T-helper 1 cell (primary cell): ENCODE measurements at places on chromosomes 7 and 10.

DNA sequence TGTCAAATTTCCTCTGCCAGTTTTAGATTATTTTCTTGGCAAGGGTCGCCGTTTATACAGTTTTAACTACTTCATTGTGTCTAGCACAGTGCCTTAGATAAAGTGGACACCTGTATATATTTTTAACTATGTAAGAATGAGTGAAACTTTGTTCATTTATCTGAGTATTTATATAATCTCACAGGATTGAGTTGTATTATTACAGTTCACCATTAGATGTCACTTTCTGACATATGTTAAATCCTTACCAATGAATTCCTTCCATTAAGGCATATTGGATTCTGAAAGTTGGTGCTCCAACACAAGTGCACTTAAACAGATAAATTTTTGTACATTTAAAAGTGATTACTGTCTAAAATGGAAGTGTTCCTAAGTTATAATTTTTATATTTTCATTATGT, 43.0 kb downstream of the ZMYND11 start:
- no peak for DNase-seq

- DNase-seq = no peak
Observed at GRCh38 chr10:5479481-5480161, 19.7 kb downstream of the CALML5 start.

- no peak for DNase-seq
Observed at GRCh38 chr7:105229641-105230040, 159.1 kb downstream of the SRPK2 start.

DNA sequence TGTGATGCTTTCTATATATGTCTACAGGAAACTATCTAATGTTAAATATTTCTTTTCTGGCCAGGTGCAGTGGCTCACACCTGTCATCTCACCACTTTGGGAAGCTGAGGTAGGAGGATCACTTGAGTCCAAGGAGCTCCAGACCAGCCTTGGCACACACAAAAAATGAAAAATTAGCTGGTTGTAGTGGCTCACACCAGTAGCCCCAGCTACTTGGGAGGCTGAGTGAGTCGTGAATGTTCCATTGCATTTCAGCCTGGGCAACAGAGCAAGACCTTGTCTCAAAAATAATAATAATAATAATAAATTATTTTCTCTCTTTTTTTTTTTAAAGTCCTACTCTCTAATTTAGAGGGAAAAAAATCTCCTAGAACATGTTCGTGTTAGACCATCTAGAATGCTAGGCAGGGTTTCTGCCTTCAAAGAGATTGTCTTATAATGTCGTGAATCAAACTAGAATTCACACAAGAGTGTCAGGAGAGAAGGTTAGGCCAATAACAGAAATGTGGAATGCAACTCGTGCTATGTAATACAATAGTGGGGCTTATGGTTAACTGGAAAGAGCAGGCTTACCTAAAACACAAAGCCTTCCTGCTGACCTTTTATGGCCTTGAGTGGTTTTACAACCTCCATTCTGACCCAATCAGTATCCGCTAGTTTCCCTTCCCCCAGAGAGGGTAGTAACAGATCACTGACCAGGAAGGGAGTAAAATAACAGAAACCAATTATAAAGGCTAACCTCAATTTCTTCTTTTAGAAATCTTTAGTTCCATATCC, 46.3 kb downstream of the MYOF start:
- DNase-seq = no peak

- DNase-seq = no peak
Observed at GRCh38 chr7:2520761-2521290, 1.3 kb downstream of the LFNG start.

DNA sequence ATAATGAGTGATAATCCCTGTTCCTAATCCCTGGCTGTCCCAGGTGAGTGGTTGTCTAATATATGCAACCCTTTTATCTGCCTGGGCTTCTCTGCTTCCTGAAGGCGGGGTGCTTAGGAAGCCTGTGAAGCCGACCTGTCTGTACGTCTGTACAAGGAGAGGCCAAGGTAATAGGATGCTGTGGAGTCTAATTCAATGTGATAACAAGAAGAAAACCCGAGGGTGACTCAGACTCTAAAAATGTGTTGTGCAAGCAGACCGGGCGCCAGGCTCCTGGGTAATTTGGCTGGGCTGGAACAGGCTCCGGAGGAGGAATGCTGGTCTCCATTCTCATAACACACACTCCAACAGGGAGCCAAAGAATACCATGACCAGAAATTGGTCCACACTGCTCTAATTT, 43.6 kb downstream of the THNSL1 start:
- DNase-seq = no peak

GRCh38 chr7:92244808-92245486, 767 bp downstream of the KRIT1 start:
- DNase-seq = no peak

DNA sequence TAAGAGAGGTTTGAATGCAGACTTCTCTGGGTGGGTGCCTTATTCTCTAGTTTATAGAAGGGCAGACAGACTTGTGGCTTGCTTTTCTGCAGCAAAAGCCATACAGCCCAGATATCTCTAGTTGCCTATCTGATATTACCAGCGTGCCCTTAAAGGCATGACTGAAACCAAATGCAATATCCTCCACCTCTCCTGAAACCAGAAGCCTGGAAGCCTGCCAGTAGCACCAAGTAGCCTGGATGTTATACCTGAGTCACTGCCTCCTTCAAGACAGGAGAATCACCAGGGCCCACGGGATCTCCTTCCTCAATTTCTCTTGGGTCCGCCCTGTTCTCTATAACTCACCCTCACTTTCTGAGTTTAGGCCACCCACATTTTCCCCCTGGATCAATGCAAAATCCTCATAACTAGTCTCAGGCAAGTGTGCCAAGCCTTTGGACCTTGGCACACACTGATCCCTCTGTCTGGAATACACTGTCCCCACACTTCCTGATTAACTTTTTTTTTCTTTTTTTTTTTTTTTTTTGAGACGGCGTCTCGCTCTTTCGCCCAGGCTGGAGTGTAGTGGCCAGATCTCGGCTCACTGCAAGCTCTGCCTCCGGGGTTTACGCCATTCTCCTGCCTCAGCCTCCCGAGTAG, 638.4 kb downstream of the GALNT17 start:
- DNase-seq = no peak

DNA sequence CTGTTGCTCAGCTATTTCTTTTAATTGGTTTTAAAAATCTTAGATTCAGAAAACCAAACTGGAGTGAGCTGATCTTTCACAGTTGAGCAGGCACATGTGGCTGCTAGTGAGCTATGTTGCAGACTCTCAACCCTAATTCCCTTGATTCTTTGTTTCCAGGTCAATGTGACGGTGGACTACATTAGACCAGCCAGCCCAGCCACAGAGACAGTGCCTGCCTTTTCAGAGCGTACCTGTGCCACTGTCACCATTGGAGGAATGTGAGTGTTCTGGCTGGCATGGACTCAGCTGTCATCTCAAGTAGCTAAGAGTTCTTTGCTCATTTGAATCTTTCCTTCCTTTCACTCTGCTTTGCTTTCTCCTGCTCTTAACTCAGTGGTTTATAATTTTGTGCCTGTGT, 187.1 kb downstream of the LRRC4 start:
- no peak for DNase-seq

GRCh38 chr7:22445140-22445743, 54.7 kb downstream of the STEAP1B start:
- no peak for DNase-seq

DNA sequence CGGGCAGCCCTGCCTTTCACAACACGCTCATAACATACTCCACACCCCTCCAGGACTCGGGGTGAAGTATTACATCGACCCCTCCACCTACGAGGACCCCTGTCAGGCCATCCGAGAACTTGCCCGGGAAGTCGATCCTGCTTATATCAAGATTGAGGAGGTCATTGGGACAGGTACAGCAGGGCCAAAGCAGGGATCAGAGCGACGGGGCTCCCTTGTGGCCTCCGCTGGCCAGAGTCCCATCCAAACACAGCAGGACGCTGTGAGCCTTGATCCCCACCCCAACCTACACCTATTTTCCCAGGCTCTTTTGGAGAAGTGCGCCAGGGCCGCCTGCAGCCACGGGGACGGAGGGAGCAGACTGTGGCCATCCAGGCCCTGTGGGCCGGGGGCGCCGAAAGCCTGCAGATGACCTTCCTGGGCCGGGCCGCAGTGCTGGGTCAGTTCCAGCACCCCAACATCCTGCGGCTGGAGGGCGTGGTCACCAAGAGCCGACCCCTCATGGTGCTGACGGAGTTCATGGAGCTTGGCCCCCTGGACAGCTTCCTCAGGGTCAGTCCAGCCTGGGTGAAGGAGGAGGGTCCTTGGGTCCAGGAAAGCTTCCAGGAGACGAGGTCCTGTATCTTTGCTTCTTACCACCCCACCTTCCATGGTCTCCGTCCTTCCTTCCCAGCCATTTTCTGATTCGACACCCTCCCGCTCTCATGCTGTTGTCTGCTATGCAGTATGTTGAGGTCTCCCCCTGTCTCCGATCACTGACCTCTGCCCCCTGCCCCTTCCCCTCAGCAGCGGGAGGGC, 13.5 kb downstream of the EPHB6 start:
- DNase-seq = no peak

GRCh38 chr7:30327813-30328212, 43.4 kb downstream of the ZNRF2 start:
- no peak for DNase-seq

GRCh38 chr7:140300243-140301136, 97.8 kb downstream of the SLC37A3 start:
- DNase-seq = no peak

- DNase-seq = no peak
Observed at GRCh38 chr10:75648854-75649253, 217.4 kb downstream of the LRMDA start.

GRCh38 chr10:5618042-5618441, 48.4 kb downstream of the ASB13 start:
- no peak for DNase-seq

- DNase-seq = no peak
Observed at GRCh38 chr7:39733881-39734632, 110.7 kb downstream of the RALA start.

GRCh38 chr10:78851647-78852046, 217.1 kb upstream of the ZMIZ1 start:
- no peak for DNase-seq

DNA sequence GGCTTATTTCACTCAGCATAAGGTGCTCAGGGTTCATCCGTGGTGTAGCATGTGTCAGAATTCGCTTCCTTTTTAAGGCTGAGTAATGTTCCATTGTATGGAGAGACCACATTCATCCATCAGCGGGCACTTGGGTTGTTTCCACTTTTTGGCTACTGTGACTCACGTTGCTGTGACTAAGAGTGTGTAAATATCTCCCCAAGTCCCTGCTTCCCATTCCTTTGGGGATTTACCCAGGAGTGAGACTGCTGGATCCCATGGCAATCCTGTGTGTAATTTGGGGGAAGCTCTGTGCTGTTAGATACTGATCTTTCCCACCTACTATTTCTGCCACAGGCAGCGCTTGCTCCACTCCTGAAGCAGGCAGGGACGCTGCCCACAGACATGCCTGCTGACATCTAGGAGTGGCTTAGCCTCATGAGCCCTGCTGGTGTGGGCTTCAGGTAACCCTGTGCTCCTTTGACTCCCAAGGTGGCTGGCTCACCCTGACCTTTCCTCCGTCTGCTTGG, 346.0 kb downstream of the FRMD4A start:
- no peak for DNase-seq

- DNase-seq = no peak
Observed at GRCh38 chr10:77552252-77552651, 85.4 kb downstream of the KCNMA1 start.

DNA sequence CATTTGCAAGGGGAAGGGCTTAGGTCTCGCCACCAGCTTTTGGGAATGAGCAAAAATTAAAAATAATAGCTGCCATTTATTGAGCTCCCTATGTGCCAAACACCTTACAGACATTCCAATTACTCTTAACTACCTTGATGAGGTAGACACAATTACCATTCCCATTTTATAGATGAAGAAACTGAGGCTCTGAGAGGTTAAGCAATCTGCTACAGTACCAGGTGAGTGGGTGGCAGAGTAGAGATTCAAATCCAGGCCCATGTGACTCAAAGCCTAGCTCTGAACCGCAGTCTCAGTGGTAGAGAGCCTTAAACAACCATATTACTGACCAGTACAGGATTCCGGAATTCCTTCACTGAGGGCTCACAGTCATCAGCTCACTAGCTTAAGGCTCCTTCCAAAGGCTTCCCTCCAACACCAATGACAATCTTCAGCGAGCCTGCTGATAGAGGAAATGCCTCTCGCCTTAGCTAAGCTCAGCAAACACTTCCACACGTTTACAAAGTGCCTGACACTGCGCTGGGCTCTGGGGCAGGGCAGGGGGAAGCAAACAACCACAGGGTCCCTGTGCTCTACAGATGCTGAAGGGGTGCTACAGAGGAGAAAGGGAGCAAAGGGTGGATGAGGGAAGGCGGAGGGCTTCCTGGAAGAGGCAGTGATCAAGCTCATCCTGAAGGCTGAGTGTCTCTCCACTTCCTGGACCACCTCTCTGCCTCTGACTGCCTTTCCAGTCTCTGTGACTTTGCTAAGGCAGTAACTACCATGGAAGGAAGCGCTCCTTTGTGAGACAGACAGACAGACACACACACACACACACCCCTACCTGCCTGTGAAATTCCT, 7.4 kb downstream of the LRRC20 start:
- no peak for DNase-seq

GRCh38 chr7:2851497-2851896, 7.4 kb upstream of the GNA12 start:
- DNase-seq = no peak

- no peak for DNase-seq
Observed at GRCh38 chr10:27020243-27020642, 80.1 kb downstream of the ANKRD26 start.

DNA sequence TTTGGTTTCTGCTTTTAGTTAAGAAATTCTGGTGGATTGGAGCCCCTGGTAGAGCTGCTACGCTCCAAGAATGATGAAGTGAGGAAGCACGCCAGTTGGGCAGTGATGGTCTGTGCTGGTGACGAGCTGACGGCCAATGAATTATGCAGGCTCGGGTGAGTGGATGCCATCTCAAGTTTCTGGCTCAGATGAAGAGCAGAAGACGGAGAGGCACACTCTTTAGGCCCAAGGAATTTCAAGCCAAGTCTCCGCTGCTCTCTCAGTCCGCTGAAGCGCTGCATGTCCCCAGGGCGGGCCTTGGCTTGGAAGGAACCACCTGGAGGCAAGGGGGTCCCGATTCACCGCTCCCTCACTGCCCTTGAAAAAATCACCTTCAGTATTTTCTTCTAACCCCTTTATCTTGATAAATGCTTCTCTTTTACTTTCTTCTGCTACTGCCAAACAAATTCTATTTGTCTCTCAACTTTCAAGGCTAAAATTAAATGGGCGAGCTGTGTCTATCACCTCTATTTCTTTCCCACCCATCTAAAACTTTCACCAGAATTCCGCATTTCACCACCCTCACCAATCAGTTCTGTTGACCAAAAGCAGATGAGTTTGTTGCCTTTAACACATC, 74.2 kb downstream of the ARMC3 start:
- DNase-seq = no peak

GRCh38 chr7:127922656-127923055, 108.6 kb downstream of the LRRC4 start:
- no peak for DNase-seq

GRCh38 chr7:18715988-18716387, 220.4 kb downstream of the HDAC9 start:
- no peak for DNase-seq

GRCh38 chr7:36107926-36108631, 45.0 kb upstream of the EEPD1 start:
- no peak for DNase-seq
